ENCODE measurements at places on chromosomes 3 and 15.
A peak's percentile ranks its signal among the peaks of the same experiment; 100 is the strongest.

DNA sequence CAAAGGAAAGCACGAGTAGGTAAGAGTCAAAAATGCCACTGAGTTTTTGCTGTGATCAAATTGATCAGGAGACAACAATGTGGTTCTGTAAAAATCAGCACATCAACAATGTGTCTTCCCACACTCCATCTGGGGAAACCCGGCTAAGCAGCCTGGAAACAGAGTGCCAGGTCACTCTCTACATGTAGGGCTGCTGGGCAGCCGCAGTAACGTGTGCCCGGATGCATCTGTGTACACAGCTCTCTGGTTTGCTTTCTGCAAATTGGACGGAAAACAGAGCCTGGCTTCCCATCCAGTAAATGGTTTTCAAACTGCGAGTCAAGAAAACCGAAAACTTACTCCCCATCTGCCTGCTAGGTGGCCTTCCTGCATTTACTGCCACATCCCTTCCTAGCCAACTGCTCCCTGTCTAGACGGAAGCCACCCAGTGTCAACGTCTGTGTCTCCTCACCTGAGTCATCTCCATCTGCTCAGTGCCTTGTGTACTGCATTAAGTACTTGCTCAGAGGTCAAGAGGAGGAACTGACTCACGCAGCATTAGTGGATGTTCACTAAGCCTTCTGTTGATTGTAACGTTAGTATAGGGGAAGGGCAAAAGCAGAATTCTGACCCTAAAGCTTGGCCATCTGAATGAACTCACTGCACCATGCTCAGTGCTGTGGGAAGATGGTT, 124.1 kb downstream of the TJP1 start:
- DNase-seq, result peak; percentile 93

DNA sequence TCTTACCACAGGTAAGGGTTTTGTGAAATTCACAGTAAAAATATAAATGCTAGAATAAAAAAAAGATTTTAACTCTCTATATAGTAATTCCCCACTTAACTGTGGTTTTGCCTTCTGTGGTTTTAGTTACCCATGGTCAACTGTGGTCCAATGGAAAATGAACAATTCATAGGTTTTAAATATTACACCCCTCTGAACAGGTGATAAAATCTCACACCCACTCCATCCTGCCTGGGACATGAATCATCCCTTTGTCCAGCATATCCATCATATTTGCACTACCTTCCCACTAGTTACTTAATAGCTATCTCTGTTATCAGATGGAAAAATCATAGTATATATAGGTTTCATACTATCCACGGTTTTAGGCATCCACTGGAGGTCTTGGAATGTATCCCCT, 49.2 kb downstream of the HDGFL3 start:
- no peak for DNase-seq

- DNase-seq, result peak; percentile 9
Measured at GRCh38 chr15:47027322-47027946, 689.9 kb upstream of the SEMA6D start.

DNA sequence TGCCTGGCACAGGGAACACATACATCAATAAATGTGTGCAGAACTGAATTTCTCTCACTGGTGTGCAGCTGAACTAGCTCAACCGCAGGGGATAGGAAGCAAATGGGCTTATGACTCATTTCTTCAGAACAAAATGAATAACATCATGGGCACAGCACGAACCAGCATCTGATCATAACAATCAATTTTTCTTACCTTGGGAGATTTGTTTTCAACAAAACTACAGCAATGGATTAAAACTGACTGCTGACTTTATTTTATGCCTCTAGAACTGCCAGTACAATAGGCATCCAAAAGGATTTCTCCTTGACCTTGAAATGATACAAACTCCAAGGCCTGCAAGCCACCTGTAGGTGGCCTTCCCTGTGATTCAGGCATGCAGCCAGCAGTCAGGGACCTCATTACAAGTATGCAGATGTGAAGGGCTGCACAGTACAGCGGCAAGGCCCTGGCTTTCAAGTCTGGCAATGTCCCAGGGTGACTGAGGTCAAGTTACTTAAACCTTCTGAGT, 26.1 kb downstream of the TAMM41 start:
- no peak for DNase-seq

DNA sequence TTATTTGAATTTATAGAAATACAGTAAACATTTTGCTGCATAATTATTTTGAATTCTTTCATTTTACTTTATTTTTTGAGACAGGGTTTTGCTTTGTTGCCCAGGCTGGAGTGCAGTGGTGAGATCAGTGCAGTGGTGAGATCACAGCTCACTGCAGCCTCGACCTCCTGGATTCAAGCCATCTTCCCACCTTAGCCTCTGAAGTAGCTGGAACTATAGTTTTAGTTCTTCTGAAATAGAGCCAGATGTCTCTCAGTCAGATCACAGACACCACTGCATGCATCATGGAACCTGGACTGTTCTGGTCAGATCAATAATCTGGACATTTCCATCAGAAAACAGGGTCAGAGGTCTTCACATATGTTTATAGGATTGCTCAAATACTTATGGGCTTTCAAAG, 7.9 kb downstream of the RPLP1 start:
- no peak for DNase-seq

GRCh38 chr15:49015896-49016295, 30.4 kb downstream of the SECISBP2L start:
- DNase-seq, result no peak

DNA sequence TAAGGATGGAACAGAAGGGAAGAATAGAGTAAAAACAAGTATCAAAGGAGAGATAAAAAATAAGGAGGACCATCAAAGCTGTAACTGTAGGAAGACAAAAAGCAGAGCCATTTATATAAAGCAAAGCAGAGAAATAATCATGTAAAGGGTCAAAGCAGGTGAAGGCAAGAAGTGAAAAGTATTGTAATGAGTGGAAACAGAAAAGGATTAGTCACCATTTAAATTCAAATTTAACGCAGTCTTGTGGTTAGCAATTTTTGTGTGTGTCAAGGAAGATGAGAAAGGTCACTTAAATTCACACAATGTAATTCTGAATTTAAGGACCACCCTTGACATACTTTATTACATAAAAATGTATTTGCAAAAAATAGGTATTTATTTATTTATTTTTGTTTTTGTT, 567.8 kb downstream of the ROBO1 start:
- DNase-seq, result no peak

GRCh38 chr15:69956417-69956816, 141.3 kb downstream of the TLE3 start:
- DNase-seq, result no peak

DNA sequence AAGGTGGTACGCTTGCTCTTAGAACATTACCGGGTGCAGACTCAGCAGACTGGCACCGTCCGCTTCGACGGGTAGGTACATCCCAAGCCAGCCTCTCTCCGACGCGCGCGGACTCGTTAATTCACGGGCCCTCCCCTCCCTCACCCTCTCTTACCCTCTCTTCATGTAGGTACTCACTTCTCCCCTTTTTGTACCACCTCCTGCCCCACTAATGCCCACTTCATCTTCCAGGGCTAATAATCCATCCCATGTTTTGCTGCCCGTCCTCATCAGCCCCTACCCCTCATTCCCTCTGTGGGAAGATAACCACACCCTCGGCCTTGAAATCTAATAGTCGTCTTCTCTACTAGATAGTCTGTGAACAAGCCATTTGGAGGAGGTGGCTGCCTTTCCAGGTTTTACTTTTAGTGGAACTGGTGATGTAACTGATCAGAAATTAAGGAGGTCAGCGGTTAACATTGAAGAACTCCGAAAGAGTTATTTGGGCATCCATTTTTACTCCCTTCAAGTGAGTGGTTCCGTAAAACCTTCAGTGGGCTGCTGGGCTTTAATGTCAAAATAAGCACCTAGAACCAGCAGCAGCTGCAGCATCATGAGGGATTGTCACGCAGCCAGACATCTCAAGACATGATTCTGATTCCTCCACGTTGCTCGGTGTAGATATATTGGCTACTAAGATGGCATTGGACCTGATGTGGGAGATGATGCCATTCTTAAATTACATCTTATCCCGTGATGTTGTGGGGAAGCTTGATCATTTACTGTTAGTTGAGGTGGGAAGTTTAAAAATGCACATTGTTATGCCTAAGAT, 1.3 kb downstream of the FEM1B start:
- no peak for DNase-seq

- no peak for DNase-seq
Measured at GRCh38 chr3:161270991-161271390, 49.9 kb downstream of the NMD3 start.

GRCh38 chr3:101202640-101203039, 117.7 kb downstream of the IMPG2 start:
- no peak for DNase-seq

GRCh38 chr15:63052961-63053698, 10.6 kb downstream of the TPM1 start:
- DNase-seq, result peak; percentile 43

DNA sequence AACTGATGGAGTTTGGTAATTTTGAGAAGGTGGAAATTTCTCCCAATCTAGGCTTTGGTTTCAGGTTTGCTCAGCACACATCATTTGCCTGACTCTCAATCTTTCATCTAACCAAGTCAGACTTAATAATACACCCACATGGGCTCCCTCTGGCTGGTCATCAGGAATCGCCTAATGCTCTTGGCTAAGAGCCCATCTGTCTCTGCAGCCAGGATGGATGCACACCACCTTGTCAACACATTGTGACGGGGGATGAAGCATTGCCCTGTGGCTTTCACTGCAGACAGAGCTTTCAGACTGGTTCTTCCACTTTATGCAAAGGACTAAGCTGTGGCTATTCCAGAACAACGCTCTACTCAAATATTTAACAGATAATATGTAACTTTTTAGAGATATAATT, 3.0 kb upstream of the HDGFL3 start:
- peak; percentile 76 for DNase-seq

- no peak for DNase-seq
Measured at GRCh38 chr15:81043281-81043934, 42.7 kb downstream of the TLNRD1 start.

GRCh38 chr3:13192471-13193213, 119.4 kb upstream of the IQSEC1 start:
- peak; percentile 79 for DNase-seq

- DNase-seq, result no peak
Measured at GRCh38 chr3:132016061-132017041, 18.5 kb downstream of the CPNE4 start.

- no peak for DNase-seq
Measured at GRCh38 chr15:66962522-66962921, 102.9 kb upstream of the SMAD3 start.

GRCh38 chr15:87225436-87225835, 1031.1 kb downstream of the NTRK3 start:
- DNase-seq, result no peak

- DNase-seq, result no peak
Measured at GRCh38 chr15:95958382-95958781, 372.1 kb upstream of the NR2F2 start.

DNA sequence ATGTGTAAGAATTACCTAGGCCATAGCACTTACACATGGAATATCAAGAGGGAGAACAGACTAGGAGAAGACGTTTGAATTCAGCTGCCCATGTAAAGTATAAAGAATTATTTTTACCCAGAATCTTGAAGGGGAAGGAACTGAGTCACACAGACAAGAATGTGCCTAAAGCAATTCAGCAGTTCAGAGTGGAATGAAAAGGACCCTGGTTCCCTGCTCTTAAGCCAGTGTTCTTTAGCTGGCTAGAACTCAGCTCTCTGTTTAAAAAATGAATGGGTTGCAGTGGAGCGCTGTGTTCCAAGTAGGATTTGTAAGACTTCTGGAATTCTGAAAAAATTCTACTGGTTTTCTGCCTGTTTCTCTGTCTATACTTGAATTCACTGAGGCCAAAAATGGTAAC, 440.2 kb downstream of the LPP start:
- no peak for DNase-seq

- no peak for DNase-seq
Measured at GRCh38 chr3:65836047-65836446, 202.7 kb downstream of the MAGI1 start.

- no peak for DNase-seq
Measured at GRCh38 chr15:85331655-85332285, 48.6 kb upstream of the AKAP13 start.

DNA sequence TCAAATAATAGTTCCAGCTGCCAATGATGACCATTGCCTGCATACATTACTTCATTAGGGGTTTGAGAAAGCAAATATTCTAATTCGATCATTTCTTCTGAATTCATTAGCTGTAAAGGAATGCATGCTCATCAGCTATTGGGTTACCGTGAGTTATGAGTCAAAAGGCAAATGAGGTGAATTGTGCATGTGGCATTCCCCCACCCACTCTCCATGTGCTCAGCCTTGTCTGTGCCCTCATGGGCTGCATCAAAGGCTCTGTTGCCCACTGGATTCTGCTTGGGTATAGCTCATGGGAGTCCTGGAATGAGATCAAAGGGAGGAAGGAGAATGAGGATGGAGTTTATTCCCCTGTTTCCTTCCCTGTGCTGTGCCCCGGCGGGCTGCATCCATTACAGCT, 99.3 kb upstream of the CHRNA7 start:
- no peak for DNase-seq

DNA sequence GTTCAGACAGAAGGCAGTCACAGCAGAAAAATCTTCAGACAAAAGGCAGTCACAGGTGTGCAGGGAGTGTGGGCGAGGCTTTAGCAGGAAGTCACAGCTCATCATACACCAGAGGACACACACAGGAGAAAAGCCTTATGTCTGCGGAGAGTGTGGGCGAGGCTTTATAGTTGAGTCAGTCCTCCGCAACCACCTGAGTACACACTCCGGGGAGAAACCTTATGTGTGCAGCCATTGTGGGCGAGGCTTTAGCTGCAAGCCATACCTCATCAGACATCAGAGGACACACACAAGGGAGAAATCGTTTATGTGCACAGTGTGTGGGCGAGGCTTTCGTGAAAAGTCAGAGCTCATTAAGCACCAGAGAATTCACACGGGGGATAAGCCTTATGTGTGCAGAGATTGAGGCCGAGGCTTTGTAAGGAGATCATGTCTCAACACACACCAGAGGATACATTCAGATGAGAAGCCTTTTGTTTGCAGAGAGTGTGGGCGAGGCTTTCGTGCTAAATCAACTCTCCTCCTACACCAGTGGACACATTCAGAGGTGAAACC, 27.6 kb downstream of the ZNF589 start:
- DNase-seq, result peak; percentile 69

- peak; percentile 56 for DNase-seq
Measured at GRCh38 chr3:196837819-196838420, 29.8 kb upstream of the SENP5 start.

GRCh38 chr15:45653702-45654424, 19.0 kb downstream of the SQOR start:
- no peak for DNase-seq

GRCh38 chr3:69326855-69327300, 59.0 kb downstream of the FRMD4B start:
- DNase-seq, result no peak

- no peak for DNase-seq
Measured at GRCh38 chr3:89787979-89788378, 680.6 kb downstream of the EPHA3 start.

DNA sequence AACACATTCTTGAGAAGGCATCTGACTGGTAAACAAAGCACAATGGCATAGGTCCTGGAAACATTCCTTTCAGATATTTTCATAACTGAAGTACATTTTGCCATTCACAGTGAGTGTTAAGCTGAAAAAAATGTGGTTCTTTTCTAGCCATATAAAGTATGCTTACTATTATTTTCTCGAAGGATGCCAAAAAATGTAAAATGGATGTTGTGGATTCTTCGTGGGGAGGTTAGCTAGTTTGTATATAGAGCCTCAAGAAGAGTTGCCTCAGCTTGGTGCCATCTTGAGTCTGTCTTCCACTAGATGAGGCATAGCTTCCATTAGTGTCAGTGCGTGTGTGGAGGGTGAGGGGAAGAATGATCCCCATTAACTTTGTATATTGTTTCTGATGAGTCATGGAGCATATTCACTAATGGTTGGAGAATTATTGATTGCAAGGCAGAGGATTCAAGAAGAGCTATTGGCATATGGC, 4.1 kb downstream of the MBNL1 start:
- DNase-seq, result no peak
